ENCODE measurements at places on chromosomes 3 and 15.

- DNase-seq = no peak
Observed at GRCh38 chr15:75561888-75562287, 17.2 kb downstream of the PTPN9 start.

GRCh38 chr3:182763896-182764295, 29.4 kb upstream of the ATP11B start:
- DNase-seq = no peak

GRCh38 chr3:58333206-58334012, 717 bp downstream of the PXK start:
- DNase-seq = peak; percentile 30

- DNase-seq = peak; percentile 28
Observed at GRCh38 chr3:32401126-32401525, 9.5 kb downstream of the CMTM7 start.

DNA sequence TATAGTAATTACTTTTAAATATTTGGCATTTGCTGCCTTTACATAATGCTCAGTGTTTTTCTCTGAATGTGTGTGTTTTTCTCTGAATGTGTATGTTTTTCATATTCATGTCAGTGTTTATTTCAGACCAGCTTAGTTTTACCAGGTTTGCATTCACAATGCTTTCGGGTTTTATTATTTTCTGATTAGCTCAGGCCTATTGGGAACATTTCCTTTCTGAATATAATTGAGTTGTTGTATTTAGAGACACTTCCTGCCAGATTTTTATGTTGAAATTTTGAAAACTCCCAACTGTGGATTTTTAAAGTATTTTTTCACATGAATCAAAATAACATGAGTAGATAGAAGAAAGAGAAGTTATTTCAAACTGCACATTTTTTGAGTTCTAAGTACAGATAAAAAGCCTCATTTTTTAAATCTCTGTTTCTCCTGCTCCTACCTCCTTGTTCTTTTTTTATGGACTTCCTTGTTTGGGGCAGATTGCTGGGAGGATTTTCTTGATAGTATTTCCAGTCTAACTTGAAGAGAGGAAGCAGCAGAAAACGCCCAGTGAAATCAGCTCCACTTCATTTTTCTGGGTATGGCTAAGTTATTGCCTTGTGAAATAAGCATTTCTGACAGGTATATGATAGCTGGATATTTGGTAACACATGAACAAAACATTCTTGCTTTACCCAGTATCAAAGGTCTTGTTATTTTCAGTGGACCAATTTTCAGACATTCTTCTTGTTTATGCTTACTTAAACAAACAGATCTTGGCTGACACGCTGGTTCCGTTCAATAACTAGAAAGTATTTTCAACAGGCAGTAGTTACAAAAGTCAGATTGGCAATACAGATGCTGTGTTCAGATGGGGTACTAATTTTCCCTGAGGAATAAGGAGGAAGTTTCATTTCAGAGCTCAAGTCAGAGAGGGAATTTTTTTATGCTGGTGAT, 70.7 kb downstream of the RIOX2 start:
- DNase-seq = no peak

- no peak for DNase-seq
Observed at GRCh38 chr3:197302696-197303341, 4.4 kb upstream of the DLG1 start.

DNA sequence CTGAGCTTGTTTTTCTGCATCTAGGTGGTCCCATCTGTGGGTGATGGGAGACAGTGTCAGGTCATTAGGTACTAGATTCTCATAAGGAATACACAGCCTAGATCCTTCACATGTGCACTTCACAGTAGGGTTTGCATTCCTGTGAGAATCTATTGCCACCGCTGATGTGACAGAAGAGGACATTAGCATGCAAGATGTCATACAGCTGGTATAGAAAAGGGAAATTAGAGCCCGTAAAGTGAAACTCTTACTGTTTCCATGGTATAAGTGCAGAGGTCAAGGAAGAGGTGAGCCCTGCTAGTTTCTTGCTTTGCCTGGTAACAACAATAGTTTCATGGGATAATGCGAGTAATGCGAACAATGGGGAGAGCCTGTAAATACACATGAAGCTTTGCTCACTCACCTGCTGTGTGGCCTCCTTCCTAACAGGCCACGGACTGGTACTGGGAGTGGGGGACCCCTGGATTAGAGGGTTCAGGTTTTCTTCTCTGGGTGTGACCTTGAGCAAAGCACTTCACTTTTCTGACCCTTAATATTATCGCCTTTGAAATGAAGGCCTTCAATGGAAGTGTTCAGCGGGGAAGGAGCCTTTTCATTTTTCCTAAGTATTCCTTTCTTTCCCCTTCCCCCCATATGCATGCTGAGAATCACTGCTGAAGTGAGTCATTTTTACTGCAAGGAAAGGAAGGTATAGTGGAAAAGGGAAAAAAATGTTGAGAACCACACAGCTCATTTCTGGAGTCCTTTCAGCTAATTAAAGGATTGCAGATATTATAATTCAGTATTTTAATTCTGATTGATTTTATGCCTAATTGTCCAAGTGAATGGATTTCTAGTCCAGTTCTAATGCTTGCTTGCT, 286.4 kb downstream of the UBE2E2 start:
- no peak for DNase-seq

GRCh38 chr3:105691053-105691452, 177.8 kb downstream of the CBLB start:
- no peak for DNase-seq

DNA sequence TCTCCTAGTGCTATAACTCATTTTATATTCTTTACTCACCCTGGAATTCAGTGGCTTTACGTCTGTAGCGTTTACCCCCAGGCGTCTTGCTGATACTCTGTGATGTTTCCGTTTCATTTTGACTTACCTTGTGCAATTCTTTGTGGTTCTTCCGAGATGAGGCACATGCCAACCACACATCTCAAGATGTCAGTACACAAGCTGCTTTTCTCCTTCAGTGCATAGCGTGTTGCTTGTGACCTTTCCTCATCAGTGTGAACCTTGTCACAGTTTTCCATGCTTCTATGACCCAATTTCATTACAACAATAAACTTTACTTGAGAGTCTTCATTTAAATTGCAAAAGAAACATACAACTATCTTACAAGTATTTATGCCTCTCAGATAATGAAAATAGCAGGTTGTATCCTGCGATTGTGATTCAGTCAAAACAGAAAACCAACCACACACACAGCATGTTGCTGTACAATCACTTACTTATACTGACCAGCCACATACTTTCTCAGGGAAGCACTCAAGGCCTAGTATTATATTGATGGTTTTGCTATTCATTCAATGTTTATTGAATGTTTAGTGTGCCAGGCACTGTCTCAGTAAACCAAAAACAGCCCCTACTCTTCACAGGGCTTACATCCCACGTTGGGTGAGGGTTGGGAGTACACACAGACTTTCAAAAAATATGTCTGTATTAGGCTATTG, 4.6 kb upstream of the TBL1XR1 start:
- DNase-seq = no peak

DNA sequence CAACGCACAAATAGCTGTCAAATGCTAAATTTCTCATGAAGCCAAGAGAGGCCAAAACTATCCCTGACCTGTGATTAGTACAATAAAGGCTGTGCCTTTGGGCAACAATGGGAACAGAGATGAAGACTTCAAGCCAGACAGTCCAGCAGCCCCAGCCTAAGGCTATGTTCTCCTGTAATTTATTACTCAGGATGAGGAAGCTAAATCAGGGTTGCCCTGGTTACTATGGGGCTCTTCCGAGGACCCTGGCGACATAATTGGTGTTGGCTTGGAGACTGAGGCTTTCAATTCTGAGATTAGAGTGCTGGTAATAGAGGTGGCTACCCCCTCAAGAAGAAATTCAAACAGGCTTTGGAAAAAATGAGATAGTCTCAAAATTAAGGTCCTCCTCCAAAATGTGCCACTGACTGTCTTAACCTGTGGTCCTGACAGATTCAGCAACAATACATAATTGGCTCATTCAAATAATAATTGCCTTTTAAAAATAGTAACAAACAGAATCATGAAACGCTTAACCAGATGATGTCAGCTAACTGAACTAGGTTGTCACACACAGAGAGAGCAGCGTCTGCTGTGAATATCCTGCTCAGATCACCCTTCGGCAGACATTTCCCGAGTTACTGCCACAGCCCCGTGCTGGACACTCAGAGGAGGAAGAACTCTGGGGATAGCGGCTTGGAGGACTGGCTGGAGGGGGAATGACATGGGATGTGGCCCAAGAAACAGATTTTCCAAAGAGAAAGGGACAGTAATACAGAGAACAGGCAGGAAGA, 43.0 kb downstream of the NSMCE3 start:
- DNase-seq = no peak

GRCh38 chr3:44974416-44974815, 1.6 kb downstream of the ZDHHC3 start:
- no peak for DNase-seq

GRCh38 chr15:100032358-100033085, 299.3 kb upstream of the LYSMD4 start:
- DNase-seq = no peak

- no peak for DNase-seq
Observed at GRCh38 chr15:98785807-98786621, 137.7 kb downstream of the IGF1R start.

DNA sequence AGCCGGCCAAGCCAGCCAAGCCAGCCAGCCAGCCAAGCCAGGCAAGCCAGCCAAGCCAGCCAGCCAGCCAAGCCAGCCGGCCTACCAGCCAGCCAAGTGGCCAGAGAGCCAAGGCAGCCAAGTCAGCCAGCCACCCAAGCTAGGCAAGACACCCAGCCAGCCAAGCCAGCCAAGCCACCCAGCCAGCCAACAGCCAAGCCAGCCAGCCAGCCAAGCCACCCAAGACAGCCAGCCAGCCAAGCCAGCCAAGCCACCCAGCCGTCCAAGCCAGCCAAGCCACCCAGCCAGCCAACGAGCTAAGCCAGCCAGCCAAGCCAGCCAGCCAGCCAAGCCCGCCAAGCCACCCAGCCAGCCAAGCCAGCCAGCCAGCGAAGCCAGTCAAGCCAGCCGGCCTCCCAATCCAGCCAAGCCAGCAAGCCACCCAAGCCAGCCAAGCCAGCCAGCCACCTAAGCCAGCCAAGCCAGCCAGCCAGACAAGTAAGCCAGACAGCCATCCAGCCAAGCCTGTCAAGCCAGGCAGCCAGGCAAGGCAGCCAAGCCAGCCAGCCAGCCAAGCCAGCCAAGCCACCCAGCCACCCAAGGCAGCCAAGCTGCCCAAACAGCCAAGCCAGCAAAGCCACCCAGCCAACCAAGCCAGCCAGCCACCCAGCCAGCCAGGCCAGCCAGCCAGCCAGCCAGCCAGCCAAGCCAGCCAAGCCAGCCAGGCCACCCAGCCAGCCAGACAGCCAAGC, 200.5 kb downstream of the GOLGA6L6 start:
- no peak for DNase-seq

DNA sequence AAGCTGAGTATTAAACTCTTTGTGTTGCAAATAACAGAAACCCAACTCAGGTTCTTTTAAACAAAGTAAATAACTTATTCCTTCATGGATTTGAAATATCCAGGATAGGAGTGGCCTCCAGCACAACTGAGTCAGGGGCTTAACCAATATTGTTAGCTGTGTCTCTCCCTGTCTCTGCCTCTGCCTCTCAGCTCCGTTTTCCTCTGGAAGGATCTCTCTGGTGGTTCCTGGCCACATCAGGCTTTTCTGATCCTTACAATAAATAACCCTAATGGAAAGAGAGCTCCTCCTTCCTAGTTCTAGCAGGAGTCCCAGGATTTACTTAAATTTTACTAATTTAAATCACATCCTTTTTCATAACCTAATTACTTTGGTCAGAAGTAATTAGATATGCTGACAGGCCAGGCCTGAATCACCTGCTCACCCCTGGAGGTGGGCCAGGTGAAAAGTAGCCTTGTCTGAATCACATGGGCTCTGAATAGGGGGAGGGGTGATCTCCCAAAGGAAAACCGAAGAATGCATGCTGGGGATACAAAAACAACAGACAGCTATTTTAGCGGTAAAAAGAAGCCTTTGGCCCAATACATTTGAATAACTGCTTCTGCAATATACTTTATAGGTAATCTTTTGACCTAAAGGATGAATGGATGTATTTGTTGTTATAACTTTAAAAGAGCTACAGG, 75.4 kb downstream of the REC114 start:
- no peak for DNase-seq

DNA sequence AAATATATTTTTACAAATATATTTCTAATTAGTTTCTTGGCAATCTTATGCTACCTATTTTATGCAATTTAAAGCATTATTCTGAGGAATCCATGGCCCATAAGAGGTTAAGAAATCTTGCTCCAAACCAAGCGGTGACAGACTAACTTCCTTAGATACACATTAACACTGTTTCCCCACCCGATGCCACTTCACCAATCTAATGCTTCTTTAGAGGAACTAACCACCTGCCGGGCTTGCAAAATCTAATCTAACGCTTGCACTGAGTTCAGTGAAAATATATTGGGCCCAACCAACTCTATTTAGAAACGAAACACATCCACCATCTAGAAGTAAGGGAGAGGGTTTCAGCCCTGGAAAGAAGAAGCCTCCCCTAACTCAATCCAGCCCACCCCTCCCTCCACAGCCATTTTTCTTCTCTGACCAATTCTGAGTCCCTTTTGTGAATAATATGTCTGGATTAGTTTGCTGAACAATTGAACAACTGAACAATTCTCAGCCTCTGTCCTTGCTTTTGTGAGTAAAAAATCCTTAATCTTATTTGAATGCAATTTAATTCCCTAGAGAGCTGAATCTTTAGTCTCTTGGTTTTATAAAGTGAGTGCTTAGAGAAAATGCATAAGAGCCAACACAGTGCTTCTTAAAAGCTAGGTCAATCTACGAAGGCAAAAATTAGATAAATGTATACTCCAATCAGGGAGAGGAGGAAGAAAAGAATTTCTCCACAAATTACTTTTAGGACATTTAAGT, 150.4 kb upstream of the ADAMTS9 start:
- no peak for DNase-seq

DNA sequence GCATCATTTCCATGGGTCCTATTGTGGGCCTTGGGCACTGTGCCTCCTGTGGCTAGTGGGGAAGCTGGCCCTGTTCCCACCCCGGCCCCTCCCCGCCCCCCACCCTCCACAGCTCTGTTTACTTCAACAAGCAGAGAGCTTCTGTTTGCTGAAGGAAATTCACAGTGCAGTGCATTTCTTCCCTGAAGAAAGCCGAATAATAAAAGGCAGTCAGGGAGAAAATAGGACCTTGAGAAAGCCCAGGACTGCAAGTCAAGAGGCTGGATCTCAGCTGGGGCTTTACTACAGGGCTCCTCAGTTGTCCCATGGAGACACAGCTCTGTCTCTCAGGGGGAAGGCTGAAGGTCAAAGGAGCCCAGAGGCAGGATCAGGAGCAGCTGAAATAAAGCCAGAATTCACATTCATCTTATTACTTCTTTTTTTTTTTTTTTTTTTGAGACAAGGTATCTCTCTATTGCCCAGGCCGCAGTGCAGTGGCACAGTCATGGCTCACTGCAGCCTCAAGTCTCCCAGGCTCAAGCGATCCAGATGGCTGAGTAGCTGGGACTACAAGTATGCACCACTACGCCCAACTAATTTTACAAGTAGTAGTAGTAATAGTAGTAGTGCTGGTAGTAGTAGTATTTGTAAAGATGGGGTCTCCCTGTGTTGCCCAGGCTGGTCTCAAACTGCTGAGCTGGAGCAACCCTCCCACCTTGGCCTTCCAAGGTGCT, 33.0 kb upstream of the LACTB start:
- DNase-seq = no peak

DNA sequence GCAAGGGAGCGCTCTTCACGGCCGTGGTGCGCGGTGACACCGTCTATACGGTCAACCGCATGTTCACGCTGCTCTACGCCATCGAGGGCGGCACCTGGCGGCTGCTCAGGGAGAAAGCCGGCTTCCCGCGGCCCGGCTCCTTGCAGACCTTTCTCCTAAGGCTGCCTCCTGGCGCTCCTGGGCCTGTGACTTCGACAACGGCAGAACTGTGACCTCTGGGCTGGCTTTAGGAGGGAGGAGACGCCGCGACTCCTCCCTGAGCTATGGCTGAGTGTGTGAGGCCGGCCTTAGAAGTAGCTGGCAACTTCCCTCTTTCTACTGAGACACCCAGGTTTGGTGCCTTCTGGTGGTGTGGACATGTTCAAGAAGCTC, 1.4 kb downstream of the KBTBD13 start:
- DNase-seq = peak; percentile 56

Measured in hematopoietic multipotent progenitor cell treated with erythropoietin and hydrocortisone succinate and interleukin-3 and kit ligand, for 8 days (in vitro differentiated cells).